Heart left ventricle (tissue), 16 donors: ENCODE measurements at places on chromosomes 3 and 15. TPM values are rescaled to one million over a fixed set of nuclear protein-coding genes. Genes with fewer than 3 reads are reported as not detected.

The PPP1R14D gene
- polyA plus RNA-seq, result not detected

The GXYLT2 gene
- 3.4 TPM for polyA plus RNA-seq

The CHRNA5 gene
- polyA plus RNA-seq, result 1.0 TPM

The SLC9C1 gene
- 0.15 TPM for polyA plus RNA-seq

The CLSTN2 gene
- 0.85 TPM for polyA plus RNA-seq

The IL12A gene
- 0.57 TPM for polyA plus RNA-seq

The KIF15 gene
- polyA plus RNA-seq, result 0.26 TPM

The PAQR5 gene
- polyA plus RNA-seq, result 1.2 TPM

The TXNRD3 gene
- 4.6 TPM for polyA plus RNA-seq

The ALDH1A2 gene
- 2.9 TPM for polyA plus RNA-seq

The ZWILCH gene
- 0.53 TPM for polyA plus RNA-seq

The ITGA11 gene
- 2.1 TPM for polyA plus RNA-seq
